ENCODE measurements at places on chromosomes 3 and 15.

DNA sequence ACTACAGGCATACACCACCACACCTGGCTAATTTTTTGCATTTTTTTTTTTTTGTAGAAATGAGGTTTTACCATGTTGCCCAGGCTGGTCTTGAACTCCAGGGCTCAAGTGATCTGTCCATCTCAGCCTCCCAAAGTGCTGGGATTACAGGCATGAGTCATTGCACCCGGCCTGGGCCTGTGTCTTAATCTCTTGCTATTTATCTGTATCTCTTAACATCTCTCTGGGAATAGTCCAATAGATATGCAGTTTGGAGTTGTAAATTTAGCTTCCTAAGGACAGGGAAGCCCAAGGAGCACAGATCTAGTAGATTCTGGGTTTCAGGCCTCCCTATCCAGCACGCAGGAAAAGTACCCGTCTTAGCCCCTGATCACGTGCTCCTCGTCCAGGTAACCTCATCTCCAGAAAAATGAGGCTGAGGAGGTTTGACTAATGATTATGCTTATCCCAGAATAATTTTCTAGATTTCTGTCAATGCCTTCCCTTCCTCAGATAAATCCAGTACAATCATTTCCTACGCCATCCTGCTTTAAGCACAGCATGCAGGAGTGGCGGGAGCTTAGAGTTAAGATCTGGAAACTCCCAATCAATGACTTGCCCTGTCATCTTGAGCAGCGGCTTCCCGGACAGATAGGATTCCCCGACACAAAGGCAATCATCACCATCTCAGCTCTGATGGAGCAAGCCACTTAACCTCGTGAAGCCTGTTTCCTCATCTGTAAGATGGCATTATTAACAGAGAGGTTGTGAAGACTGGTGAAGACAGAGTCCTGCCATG is 12.3 kb upstream of the CTDSPL start:
- no peak for DNase-seq

DNA sequence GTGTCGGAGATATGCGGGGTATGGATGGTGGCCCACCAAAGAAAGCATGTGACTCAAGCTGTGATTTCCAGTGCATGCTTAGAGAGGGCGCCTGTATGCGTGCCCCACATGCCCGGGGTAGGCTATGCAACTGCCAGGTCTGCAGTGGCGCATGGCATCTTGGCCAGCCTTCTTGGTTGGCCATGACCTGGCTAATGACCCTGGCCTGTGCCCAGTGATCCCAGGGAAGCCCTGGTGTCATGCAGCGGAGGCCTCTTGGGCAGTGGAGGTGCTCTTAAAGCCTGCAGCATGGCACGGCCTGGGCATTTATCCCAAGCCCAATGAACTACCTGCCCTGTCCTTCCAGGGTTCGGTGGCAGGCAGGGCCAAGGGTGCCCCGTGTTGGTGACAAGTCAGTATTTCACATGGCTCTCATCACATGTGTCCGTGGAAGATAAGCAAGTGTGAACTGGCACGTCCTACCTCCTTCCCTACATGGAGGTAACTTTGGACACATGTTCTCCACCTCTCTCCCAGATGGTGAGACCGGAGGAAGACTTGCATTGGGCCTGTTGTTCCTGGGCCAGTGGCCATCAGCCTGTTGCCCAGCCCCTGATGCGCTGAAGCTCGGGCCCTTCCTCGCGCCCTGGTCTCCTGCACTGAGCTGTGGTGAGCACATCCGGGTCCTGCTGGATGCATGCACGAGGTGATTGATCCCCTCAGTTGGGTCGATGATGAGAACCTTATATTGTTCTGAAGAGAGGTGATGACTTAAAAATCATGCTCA is 192.0 kb downstream of the UBE3A start:
- no peak for DNase-seq

DNA sequence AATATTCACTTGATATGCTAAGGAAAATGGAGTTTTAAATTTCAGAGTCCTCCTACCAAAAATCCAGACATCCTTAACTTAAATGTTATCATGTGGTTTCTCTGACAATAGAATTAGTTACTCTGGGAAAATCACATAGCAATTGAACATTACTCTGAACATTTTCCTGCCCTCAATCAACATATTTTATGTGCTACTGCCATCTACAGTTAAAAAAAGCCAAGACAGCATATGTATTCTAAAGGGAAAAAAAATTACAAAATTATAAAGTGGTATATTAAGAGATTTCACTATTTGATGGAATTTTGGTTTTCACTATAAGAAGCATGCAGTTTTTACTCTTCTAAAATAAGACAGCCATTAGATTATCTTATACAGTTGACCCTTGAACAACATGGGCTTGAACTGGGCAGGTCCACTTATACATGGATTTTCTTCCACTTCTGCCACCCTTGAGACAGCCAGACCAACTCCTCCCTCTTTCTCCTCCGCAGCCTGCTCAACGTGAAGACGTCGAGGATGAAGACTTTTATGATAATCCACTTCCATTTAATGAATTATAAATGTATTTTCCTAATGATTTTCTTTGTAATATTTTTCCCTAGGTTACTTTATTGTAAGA is 122.3 kb downstream of the ATP1B3 start:
- DNase-seq, result no peak

GRCh38 chr15:70142072-70142321 is 44.3 kb upstream of the TLE3 start:
- DNase-seq, result no peak

DNA sequence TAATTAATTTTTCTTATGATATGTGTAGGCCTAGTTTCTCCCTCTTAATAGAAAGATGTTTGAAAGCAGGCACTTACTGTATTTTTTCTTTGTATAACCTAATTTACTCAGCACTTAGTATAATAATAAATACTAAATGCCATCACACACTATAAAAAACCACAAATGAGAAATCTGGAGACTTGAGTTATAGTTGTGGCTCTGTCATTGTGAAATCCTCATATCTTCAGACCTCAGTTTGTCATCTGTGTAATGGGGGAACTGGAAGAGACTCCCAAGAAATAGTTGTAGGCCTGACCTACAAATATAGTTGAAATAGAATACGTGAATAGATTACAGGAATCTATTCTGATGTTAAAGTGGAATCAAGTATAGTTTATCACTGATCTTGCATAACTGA is 287.6 kb upstream of the DPH6 start:
- no peak for DNase-seq

GRCh38 chr3:178159691-178160220 is 376.5 kb upstream of the KCNMB2 start:
- no peak for DNase-seq

- no peak for DNase-seq
These were observed 108.2 kb upstream of the SETMAR start for GRCh38 chr3:4195006-4195405.

DNA sequence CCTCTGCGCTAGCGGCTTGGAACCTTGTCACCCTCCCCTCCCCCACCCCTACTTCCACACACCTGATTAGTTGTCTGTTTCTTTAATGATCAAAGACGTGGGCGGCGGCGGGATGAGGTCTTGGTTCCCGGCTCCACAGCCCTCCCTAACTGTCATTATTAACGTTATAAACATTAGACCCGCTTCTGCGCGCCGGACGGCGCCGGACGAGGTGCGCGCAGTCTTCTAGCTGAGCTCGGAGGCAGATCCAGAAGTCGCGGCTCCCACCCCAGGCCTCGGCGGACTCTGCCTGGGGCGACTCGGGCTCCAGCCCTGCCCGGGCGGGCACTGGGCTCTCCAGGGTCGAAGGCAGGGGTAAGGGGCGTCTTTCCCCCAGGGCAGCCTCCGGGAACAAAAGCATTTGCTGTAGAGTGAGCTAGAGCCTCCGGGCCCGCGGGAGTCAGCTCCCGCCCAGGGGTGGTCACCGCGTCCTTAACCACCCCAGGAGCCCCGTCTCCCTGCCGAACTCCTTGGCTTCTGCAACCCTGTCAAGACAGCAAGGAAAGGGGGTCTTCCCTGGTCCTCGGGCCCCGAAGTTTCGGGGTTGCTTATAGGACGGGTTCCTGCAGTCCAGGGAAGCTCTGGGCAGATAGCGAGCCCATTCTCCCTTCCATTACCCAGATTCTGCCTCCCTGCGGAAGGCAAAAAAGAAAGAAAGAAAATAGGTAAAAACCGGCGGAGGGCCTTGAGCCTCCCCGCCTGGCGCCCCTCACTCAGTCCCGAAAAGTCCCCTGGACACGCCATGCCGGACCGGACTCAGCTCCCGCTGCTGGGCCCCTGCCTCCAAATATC is 2.2 kb upstream of the ISLR2 start:
- no peak for DNase-seq

DNA sequence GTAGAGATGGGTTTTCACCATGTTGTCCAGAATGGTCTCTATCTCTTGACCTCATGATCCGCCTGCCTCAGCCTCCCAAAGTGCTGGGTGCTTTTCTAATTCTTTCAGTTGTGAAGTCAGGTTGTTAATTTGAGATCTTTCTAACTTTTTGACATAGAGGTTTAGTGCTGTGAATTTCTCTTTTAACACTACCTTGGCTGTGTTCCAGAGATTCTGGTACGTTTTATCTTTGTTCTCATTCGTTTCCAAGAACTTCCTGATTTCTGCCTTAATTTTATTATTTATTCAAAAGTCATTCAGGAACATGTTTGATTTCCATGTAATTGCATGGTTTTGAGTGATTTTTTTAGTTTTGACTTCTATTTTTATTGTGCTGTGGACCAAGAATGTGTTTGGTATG is 63.5 kb upstream of the CCDC54 start:
- no peak for DNase-seq

DNA sequence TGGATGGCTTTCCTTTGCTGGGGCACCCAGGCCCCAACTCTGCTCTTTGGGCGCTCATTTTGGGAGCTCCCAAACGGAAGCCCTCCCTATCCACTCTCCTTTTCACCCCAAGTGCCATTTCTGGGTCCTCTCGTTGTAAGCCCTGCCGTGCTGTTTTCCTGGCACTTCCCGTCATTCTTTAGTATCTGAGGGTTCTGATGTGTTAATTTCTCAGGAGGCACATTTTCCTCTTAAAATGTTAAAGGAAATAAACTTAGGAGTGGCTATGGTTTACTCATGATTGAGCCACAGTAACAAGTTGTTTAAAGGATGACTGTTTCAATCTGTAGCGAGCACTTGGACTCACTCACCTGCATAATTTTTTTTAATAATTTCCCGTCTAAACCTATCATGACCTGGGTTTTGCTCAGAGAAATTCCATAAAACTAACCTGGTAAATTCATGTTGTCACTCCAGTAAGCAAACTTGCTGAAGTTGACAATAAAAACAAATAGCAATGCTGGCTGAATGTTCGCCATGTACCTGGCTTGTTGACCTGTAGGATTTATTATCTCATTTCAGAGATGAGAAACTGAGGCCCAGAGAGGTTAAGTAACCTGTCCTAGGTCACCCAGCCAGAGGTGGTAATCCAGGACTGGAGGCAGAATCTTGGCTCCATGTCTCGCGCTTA is 10.6 kb downstream of the ALDH1A3 start:
- no peak for DNase-seq

GRCh38 chr3:190435618-190436017 is 14.1 kb downstream of the TMEM207 start:
- no peak for DNase-seq

DNA sequence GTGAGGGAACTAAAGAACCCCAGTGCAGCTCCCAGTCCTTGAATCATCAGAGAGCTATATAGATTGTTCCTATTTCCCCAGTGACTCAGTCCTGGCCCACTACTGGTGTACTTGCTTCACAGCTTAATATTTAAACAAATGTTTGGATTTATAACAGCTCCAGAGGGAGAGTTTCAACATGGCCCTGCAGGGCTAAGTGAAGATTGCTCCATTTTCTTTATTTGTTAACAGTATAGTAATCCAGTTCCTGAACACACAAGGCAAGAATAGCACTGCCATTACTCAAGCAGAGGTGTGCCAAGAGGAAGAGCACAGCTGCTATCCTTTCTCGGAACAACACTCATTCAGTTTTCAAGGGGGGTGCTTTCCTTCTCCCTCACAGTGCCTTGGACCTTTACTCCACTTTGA is 6.5 kb downstream of the SQOR start:
- no peak for DNase-seq

DNA sequence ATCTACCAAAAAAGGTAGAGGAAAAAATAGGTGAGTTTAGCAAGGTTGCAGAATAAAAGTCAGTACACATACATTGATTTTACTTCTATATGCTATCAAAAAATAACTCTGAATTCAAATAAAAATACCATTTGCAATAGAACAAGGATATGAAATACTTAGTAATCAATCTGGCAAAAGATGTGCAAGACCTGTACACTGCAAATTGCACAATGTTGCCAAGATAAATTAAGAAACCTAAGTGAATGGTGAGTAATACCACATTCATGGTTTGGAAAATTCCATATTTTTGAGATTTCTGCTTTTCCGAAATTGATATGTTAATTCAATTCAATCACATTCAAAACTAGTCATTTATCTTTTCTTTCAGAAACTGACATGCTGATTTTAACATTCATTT is 464.8 kb downstream of the EPHA3 start:
- no peak for DNase-seq

DNA sequence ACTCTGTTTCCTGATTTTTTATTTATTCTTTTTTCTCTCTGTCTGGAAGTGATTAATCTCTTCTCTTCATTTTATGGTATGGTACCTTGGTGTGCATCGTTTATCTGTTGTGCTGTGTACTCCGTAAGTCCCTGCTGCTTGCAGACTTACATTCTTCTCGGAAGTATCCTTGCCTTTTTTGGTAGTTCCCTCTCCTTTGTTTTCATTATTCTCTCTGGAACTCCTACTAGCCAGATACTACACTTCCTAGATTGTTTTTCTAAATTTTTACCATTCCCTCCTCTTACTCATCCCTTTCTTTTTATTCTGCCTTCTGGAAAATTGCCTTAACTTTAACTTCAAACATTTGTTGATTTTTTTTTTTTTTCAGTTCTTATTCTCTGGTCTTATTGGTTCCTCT is 27.2 kb downstream of the PIK3CA start:
- DNase-seq, result no peak

DNA sequence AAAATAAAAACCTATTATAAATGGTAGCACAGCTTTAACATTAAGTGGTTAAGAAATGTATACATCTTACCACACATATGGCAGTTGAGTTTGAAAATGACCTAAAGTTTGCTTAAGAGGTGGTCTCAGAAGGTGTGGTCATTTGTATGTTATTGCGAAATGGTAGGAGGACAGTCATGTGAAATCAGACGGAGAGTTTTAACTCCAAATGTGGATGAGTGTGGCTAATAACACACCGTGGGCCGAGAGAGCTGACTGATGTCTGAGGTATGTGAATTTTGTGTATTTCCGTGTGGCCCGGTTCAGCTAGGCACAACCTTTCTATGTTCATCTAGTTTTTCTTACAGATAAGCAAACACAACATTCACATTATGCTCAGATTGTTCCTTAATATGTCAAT is 71.9 kb downstream of the ARNT2 start:
- DNase-seq, result no peak

DNA sequence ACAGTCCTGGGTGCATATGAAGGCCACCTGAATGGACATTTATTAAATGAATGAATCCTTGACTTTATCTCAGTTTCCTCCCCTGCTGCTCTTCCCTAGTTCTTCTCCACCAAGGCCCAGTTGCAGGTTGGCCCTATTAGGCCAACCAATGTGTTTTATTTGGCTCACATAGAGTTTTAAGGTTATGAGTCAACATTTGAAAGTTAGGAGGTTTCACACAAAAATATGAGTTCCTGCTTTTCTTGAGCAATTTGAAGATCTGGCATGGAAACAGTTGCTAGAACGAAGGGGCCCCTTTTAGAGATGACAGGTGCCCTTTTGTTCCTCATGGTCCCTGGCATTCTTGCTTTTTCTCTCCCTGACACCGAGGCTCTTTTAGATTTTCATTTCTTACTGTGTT is 83.0 kb upstream of the PDZRN3 start:
- no peak for DNase-seq

GRCh38 chr3:99965077-99965476 is 147.4 kb downstream of the CMSS1 start:
- no peak for DNase-seq
